Skin of body (tissue), 3 donors: ENCODE measurements at places on chromosomes 4 and X.

DNA sequence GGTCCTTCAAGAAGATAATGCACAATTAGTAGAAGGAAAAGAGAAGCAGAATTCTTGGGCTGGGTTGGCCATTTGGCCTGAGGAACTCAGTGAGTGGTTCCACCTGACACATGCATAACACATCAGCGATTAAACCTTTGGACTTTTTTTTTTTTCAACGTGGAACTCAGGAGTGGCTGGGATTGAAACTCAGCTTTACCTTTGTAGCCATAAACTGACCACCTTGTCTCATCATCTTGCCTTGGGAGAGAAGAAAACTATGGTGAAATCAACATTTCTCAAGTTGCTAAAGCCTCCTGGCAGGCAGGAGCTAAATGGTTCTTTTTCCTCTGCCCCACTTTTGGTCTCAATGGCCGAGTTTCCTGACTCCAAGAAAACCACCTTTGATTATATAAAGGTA is 16.3 kb downstream of the PTTG2 start:
- DNase-seq, result no peak

- no peak for DNase-seq
Observed at GRCh38 chrX:70508296-70508911, 63.8 kb downstream of the DLG3 start.

DNA sequence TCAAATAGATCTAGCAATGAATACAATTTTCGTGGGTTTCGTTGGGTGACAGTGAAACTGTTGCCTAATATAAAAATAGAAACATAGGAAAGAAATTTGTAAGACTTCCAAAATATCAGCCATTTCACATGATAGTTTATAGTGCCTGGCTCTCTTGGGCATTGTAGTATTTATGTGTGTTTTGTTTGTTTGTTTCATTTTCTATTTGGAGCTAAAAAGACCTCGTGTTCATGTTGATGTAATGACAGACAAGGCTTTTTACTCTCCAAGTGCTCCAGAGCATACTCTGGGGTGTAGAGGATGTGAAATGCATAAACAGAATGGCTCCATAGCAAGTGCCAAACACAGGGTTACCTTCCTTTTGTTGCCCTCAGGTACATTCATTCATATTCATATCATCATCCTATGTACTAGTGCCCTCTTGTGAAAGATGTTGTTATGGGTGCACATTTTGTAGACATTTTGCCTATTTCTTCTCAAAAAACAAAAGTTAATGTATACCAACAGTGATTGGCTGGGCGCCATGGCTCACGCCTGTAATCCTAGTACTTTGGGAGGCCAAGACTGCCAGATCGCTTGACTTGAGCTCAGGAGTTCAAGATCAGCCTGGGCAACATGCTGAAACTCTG is 100.7 kb upstream of the AMOT start:
- peak; percentile 1 for DNase-seq

DNA sequence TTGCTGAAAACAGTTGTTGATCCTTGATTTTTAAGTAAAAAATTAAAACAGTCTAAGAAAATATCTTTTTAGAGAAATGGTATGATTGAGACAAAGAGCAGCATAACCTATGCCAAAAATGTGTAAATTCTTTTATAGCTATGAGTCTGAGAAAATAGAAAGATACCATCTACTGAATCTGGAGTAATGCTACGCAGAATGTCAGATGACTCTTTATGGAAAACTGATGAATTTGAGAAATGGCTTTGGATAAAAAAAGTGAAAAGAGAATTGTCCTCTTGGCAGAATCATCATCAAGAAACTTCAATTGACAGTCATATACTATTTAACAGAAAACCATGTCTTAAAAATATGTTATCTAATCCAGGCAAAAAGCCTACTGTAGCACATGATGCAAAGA is 183.1 kb downstream of the FAT4 start:
- DNase-seq, result no peak

GRCh38 chrX:57641338-57641737 is 38.7 kb downstream of the NLRP2B start:
- no peak for DNase-seq

DNA sequence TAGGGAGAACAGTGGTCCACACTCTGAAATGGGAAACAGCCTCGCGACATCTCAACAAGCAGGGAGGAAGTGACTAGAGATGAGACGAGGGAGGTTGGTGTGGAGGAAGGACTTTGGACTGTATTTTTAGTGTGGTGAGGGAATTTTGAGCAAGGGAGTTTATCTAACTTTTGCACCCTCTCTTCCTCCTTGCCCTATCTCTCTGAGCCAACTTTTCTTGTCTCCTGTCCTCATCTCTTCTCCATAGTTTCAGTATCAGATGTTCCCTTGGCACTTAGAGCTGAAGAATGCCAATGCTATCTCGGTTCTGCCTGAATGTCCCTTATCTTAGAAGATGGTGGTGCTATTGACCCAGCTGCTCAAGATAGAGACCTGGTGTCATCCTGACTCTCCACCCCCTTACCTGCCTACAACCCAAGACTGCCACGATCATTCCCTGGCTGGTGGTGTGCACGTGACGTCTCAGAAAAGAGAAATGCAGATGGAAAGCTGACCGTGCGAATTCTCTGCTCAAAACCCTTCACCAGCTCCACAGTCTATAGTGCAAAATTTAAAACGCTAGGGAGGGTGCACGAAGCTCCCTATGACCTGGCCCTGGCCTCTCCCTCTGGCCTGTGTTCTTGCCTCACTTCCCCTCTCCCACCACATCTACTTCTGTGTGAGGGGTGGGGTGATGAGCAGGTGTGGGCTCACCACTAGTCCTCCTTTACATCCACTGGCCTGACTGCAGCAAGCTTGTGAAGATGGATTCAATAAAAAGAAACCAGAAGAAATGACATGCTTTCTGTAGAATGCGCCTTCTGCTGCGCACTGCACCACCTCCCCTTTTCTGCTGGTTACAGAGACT is 20.9 kb downstream of the MPP1 start:
- no peak for DNase-seq

GRCh38 chr4:17807446-17807845 is 3.1 kb downstream of the DCAF16 start:
- DNase-seq, result no peak

GRCh38 chr4:25068386-25068785 is 37.6 kb upstream of the LGI2 start:
- DNase-seq, result no peak

DNA sequence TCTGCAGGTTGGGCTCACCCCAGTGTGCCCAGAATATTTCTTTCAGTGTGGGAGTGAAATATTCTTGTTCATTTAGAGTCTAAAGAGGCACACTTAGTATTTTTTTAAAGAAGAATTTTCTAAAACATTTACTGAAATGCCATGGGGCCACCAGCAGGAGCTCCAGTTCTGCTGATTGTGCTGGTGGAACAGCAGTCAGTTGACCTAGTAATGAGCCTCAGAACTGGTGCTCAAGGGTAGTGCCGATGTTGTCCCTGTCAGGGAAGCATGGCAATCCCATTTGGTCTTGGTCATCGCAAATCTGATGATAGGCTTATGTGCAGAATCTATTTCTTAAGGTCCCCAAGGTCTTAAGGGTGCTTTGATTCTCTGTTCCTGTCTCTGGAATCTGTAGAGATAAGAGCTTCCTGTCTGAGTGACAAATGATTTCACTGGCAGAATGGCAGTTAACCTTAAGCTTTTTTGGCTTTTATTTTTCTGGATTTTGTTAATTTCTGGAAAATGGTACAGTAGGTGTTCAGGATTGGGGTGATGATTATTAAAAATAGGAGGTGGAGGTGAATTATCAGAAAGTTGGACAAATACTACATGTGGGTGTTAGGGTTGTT is 31.3 kb downstream of the JADE1 start:
- DNase-seq, result no peak

DNA sequence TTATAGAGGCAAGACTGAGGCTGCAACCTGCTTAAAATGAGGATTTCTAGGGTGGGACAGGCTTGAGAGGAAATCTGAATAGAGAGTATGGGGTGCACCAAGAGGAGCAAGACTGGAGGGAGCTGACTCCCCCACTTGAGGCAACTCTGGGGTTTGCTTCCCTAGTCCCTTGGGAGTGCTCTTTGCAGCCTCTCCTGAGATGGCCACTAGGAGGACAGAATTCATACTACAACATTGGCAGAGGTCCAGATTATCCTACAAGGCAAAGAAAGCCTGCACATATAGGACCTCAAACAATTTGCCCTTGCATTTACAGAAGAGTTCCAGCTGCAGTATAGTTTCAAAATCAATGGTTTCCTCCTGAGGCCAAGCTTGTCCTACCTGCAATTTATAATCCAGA is 830.9 kb downstream of the TECRL start:
- no peak for DNase-seq

DNA sequence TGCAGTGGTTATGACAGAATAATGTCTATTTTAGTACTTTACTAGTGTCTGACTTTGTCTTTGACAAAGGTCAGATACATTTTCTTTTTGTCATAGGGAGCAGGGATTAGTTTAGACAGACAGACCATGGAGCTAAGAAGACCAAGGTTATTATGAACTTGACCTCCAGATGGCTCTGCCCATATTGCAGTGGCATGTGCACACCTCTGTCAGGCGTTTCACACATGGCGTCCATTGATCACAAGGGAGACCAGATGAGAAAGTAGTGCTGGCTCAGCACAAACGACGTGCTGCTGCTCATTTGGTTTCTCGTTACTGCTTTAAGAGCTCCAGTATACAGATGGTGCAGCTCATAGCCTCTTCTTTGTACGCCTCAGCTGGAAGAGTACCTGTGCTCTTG is 56.3 kb upstream of the HPSE start:
- DNase-seq, result no peak

DNA sequence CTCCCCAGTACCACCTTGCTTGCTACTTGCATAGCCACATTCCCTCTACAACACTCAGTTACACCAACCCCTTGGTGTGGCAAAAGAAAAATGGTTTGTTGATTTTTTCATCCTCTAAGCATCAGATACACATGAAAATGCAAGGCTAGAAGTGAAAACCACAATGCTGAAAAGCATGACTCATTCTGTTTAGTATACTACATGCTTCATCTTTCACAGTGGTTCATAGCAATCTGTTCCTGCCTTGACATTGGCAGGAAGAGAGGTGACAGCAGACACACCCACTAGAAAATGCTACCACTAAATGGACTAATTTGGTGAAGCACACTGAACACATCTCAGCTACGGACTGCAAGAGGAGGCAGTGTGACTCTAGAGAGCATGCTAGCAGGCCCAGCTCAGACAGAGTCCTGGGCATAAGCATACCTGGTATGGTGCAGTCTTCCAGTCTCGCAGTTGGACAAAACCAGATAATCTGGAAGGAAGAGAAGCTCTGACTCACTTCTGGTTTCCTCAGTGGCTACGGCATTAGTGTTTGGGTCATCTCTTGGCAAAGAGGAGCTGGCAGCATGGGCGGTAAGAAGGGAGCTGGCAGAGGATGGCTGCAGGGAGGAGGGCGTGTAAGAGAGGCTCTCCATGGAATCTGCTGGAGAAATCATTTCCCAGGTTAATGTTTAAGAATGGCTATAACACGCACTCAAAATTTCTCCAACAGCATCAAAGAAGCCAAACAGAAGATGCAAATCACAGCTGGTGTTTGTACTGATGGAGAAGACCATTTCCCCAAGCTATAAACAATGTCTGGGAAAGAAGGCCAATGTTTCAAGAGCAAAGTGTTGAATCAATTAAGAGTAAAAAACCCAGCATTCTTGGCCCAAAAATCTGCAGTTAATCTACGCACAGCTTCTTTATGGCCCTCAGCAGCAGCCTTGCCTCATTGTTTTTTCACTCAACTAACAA is 37.8 kb downstream of the GAB3 start:
- peak; percentile 78 for DNase-seq

DNA sequence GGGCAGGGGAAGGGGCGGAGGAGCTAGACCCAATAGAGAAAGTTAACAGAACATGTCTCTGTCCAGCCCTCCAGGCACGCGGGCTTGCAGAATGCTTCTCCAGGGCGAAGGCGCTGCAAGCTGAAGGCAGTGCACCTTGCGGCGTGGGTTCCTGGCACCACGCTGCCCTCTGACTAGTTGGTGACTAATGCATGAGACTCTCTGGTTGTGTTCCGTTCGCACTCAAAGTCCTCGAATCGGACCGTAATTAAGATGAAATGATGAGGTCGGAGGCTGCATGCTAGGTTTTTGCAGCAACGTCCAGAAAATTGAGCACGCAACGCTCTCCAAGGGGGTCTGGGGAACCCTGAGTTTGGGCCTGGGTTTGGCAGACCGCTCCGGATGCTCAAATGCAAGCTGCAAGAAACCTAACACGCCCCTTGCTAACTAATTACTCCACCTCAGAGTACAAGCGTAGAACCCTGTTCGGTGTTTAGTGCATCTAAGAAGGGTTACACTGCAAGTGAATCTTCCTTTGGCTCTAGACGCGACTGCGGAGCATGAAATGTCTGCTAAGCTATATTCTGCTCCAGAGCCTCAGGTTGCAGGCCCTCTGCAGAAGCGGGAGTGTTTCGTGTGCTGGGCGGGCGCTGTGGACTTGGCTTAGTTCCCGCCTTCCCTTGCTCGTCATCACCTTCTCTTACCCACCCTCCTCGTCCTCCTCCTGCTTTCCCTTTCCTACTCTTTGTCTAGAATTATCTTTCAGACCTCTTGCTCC is 57.1 kb upstream of the NKAP start:
- DNase-seq, result no peak

- no peak for DNase-seq
Observed at GRCh38 chrX:121802881-121803412, 755.5 kb downstream of the GLUD2 start.

- no peak for DNase-seq
Observed at GRCh38 chr4:120446051-120446567, 379.5 kb upstream of the MAD2L1 start.

- DNase-seq, result peak; percentile 42
Observed at GRCh38 chr4:72568959-72569718, at the start of gene ADAMTS3. Gene ADAMTS3 (minus strand): TSS chr4:72569221. CDS start chr4:72568762, 459 bp downstream.

DNA sequence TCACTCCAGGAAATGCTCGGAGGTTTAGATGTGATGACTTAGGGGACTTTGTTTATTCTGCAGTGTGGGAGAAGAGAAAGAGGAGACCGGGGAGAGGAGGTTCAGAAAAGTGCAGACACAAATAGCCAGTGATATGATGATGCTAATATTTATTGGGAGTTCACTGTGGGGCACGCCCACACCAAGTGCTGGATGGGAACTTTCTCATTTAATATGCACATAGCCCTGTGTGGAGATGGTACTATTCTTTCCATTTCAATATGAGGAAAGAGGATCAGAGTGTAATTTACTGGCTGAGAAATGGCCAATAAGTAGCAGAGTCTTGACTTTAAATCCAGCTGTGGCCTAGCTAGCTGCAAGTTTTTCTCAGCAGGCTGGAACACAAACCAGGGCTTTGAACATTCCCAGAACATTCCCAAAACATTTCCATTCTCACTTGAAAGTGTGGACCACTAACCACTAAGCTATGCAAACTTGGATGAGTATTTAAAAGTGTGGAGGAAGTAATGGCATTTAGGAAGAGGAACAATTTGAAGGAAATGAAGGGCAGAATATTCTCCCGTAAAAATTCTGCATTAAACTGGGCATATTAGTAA is 231.7 kb downstream of the HS3ST1 start:
- no peak for DNase-seq

DNA sequence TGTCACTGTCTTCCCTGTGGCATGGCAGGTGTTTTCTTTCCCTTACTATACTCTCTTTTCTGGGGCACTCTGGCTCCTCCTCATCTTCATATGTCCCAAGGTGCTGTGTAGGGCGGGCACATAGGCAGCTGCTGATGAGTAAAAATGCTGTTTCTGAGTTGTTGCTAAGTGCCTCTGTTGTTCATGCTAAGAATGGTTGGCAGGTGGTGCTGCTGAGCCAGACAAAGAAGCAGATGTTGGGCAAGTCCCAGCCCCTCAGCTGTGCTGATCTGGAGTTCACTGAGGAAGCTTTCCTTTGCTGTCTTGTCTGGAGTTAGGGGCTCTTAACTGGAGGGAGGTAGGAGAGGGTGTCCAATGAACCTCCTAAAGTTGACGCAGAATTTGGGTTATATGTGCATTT is 40.6 kb downstream of the HADH start:
- DNase-seq, result peak; percentile 72
